Progenitor cell of endocrine pancreas (in vitro differentiated cells): ENCODE measurements at places on chromosomes 2 and 18.

GRCh38 chr2:179790235-179791217 is 70.9 kb downstream of the ZNF385B start:
- DNase-seq, result no peak

DNA sequence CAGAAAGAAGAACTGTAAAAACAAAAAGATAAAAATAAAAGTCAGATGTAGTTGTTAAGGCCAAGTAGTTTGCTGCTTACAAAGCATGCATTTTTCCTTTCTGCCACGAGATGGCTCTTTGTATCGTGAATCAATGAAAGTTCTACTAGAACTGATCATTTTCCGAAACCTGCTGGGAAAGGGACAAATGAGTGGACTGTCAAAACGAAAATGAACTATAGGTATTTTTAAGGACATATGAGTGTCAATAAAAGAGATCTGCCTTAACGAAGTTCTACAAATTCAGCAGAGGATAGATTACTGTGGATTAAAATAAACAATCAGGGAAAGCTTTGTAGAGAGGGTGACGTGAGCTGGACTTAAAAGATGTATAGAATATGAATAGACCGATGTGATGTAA is 15.0 kb upstream of the ELOA2 start:
- no peak for DNase-seq

DNA sequence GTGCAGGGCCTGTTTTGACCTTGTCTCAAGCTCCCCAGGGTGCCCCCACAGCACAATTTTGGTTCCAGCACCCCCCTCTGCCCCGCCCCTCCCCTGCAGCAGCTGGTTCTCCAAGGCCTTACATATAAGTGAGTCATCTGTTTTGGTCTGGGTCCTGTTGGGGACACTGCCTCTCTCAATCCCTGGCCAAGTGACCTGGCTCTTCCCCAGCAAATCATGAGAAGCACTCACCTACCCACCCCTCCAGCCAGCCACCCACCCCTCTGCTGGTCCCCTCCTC is 90.5 kb downstream of the INHBB start:
- no peak for DNase-seq

- no peak for DNase-seq
These were observed 41.6 kb upstream of the NRP2 start for GRCh38 chr2:205640716-205641115.

GRCh38 chr2:174788291-174788929 is 24.1 kb upstream of the CHRNA1 start:
- no peak for DNase-seq

GRCh38 chr2:74047152-74047551 is 62.4 kb downstream of the TET3 start:
- no peak for DNase-seq
